ENCODE measurements at places on chromosomes 16 and 17.

- no peak for DNase-seq
These were observed 1.1 kb downstream of the ORC6 start for GRCh38 chr16:46690281-46691178.

DNA sequence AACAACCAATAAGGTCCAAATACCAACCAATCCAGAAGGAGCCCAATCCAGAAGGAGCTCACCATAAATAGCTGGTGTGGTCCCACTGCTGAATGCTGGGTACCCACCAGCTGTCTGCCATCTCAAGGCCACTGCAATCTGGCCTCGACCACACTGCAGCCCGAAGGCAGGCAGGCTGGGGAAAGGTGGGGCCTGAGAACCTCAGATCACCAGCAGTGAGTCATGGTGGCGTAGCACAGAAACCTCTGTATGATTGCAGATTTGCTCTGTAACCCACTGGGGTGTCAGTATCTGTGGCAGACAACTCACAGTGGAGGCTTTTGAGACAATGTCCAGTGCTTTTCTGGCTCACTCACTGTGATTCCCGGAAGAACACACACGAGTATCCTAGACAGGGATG lies 14.7 kb upstream of the CMTR2 start:
- DNase-seq = no peak

DNA sequence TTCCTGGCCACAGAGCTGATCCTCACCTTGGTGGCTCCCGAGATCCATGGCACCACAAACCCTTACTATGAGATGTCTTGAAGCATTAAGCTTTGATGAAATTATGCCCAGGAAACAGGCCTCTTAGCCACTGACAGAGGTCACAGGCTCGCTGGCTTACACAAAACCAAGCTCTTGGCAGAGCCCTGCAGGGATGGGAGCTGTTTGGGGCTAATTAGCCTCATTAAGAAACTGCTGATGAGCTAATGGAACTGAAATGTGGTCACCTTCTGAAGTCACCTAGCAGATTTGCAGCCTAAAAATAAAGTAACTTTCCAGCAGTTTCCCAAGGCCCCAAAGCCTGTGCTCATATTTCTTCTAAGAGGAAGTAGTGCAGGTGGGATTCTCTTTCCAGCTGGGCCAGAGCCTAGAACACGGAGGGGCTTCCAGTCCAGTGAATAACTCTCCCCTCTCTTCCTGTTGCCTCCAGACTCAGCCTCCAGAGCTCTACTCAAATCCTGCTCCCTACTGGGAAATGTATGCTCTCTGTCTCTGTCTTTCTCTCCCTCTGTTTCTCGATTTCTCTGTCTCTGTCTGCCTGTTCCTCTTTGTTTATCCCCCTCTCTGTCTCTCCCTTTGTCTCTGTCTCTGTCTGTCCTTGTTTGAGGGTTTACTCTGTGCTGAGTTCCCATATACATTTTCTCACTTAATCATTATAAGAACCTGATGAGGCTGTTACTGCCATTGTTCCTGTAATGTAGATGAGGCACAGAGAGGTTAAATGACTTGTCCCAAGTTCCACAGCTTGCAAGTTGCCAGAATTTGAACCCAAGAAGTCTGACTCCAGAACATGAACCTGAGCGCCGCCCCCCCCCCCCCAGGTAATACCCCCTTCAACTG lies 338.9 kb downstream of the CA10 start:
- no peak for DNase-seq

- DNase-seq = no peak
These were observed 61.1 kb downstream of the C16orf78 start for GRCh38 chr16:49434733-49435132.

DNA sequence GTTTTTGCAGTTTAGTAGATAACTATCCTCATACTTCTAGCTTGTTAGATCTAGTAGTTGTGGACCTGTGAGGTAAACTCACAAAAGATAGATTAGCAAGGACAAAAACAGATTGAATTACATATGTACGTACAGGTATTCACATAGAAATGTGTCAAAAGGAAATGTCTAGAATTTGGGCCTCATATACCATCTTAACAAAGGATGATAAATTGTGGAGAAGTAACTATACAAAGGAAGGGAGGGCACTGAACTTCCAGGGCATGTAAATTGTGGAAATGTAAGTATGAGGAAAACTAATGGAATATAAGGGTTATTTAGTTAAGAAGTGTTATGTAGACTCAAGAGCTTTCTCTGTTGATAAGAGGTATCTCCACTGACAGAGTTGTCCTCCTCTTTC lies 477.3 kb downstream of the KCNJ2 start:
- DNase-seq = no peak

- no peak for DNase-seq
These were observed at the start of gene KRT20 for GRCh38 chr17:40884708-40885512. TSS of gene KRT20 (minus strand) at chr17:40885242. CDS start at chr17:40885185, 57 bp downstream.

GRCh38 chr17:52120465-52120864 lies 38.0 kb downstream of the CA10 start:
- DNase-seq = no peak

DNA sequence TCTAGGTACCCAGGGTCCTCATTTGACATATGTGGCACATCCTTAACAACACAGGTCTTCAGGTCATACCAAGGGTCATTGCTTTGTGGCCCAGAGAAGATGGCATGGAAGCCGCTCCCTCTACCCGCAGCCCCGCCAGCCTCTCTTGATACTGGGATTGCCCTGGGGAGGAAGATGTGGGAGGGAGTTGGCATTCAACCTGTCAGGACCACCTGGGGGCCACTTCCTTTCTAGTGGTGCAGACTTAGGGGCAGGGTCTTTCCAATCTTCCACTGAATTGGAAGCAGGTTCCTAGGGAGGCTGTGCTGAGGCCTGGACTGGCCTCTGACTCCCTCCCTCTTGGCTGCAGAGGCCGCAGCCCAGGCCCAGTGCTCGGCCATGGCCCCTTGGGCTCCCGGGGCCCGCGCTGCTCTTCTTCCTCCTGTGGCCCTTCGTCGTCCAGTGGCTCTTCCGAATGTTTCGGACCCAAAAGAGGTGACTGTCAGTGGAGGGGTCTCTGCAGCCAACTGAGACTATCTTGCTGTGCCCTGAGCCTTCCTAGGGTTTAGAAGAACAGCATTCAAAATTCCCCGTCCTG lies 5.1 kb upstream of the HEXIM1 start:
- no peak for DNase-seq

DNA sequence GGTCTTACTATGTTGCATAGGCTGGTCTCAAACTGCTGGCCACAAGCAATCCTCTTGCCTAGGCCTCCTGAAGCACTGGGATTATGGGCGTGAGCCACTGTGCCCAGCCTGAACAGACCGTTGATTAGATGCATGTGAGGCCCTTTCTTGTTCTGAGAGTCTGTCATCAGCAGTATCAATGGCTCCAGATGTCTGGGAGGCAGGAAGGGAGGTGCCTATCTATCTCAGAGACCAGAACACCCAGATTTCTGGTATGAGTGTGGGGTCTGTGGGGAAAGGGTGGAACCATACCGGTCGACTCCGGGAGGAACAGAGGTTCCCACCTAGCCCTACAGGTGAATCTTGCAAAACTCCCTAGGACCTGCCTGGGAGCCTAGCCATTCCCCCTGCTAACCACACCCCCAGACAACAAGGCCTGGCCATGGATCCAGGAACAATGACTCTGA lies 71.7 kb downstream of the PRKCB start:
- DNase-seq = no peak

DNA sequence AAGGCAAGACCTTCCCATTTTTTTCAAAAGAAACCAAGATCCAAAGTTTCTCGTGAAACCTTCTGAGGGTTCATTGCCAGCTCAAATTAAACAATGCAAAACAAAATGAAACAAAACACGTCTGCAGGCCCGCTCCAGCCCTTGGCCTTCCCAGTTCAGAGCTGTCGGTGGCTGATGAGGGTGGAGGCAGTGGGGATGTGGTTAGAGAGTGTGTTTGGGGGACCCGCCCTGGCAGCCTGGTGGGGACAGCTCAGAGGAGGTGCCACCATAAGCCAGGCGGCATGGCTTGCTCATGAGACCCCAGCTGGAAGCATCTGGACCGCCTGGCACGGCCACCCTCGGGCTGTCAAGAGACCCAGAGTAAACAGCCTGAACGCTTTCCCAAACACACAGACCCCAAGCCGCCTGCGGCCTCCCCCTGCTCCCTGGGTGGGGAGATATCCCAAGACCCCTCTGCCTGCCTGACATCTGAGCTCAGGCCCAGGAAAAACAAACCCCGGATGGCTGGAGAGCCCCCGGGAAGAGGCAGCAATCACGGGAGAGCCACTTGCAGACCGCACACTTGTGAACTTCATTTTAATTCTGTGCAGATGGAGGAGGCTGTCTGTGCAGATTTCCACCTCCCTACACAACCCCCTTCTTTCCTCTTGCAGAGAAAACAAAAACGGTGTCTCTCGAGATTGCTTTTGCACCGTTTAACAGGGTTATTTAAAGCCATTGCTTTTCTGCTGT lies 35.4 kb upstream of the LITAF start:
- DNase-seq = no peak

DNA sequence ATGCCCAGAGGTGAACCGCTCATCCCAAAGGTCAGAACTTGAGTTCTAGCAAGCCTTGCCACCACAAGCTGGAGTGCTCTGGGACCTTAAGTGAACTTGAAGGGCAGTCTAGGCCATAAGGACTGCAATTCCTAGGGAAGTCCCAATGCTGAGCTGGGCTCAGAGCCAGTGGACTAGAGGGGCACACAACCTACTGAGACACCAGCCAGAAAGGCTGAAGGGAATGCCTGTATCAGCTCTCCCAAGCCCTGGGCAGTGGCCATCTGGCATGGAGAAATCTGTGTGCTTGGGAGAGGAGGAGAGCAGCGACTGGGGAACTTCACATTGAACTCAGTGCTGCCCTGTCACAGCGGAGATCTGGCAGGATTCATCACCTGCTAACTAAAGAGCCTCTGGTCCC lies 201.3 kb downstream of the CEP112 start:
- DNase-seq = no peak

- DNase-seq = no peak
These were observed 27.2 kb downstream of the ZNF594 start for GRCh38 chr17:5164436-5164835.

DNA sequence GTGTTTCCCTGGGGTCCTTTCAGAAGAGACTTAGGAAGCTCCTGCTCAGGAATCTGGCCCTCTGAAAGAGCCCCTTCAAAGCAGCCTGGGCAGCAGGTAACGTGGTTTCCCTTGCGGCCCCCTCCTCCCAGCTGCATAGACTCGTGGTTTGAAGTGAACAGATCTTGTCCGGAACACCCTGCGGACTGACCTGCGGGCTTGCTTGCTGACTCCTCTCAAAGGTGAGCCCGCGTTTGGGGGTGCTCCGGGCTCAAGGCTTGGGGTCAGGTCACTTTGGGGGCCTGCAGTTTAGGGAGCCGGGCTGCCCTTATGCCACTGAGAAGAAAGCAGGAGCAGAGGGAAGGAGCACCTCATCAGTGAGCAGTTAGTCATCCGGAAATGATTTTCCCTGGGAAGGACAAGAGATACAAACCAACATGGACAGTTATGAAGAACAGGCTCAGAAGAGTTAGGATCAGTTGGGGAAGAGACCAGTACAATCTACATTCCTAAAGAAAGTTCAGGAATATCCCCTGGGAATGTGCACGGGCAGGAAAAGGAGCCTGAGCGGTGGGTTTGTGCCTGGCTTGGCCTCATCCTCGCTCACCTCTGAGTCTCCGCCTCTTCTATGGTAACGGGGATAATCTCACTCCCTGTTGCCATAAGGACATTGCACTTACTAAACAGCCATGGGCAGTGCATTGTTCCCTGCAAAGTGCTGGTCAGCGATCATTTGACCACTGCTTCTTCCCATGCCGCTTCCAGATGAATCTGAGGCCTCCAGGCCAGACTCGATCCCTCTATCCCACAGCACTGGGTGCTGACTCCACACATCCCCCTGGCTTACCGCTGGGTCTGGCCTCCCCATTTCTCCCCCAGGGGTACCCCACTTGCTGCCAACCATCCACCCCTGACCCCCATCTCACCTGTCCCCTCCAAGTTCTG lies 10.0 kb downstream of the LDHD start:
- no peak for DNase-seq

All from nucleus accumbens (tissue), 56 donors.